ENCODE measurements at places on chromosomes 11 and 22.

- no peak for DNase-seq
Measured at GRCh38 chr22:49692499-49693225, 135.0 kb downstream of the BRD1 start.

DNA sequence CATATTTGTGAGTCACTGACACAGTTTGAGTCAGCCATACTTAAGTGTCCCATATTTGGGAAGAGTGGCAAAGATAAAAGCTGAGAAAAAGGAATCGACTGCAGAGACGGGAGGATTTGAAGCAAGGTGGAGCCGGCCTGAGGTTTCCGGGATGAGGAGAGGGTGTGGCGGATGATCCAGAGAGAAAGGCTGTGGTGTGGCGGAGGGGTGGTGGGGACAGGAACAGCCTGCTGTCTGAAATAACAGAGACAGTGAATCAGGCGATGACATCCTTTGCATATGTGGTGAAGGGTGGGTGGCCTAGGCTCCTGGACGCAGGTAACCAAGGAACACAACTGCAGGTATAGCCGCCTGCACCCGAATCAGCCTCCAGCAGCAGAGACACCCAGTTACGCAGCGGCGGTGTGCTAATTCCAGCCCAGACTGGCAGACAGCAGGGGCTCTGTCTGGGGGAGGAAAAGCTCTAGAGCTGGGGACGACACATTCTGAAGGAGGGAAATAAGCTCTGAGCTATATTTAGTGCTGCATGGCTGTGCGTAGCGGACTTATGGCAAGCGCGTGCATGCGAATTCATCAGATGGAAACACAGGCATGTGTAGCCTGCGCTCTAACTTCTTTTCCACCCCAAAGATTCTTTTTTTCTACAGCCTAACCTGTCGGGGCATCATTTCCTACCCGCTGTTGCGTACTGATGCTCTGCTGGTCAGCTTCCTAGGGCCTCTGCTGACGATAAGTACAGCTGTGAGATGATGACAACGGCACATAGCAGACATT, 62.7 kb upstream of the BARX2 start:
- no peak for DNase-seq

DNA sequence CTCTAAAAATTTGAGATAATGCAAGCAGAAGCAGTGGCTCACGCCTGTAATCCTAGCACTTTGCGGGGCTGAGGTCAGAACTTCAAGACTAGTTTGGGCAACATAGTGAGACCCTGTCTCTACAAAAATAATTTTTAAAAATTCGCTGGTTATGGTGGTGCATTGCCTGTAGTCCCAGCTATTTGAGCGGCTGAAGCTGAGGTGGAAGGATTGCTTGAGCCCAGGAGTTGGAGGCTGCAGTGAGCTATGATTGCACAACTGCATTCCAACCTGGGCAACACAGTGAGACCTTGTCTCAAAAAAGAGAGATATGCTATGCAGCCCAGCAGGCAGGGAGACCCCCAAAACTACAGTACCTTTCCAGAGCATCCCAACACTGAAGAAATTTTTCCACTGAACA, 2.3 kb downstream of the CTSC start:
- no peak for DNase-seq

GRCh38 chr22:40121461-40121860, 56.3 kb upstream of the TNRC6B start:
- DNase-seq: no peak

- DNase-seq: no peak
Measured at GRCh38 chr11:15770798-15771414, 585.4 kb downstream of the SOX6 start.

- no peak for DNase-seq
Measured at GRCh38 chr11:12167061-12168000, 56.9 kb downstream of the MICAL2 start.

GRCh38 chr11:134118006-134118405, 49.1 kb downstream of the JAM3 start:
- no peak for DNase-seq

DNA sequence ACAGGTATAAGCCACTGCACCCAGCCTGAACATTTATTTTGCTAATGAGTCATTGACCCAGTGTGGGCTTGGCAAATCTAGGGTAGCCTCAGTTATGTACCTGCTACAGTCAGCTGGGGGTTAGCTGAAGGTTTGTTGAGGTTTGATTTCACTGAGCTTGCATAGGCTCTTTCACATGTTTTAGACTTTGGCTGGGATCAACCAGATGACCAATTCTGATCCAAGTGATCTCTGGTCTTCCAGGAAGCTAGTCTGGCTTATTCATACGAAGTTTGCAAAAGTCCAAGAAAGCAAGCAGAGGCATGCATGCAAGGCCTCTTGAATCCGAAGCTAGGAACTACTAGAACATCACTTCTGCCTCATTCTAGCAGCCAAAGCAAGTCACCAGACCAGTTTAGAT, 21.0 kb downstream of the SERPING1 start:
- no peak for DNase-seq

DNA sequence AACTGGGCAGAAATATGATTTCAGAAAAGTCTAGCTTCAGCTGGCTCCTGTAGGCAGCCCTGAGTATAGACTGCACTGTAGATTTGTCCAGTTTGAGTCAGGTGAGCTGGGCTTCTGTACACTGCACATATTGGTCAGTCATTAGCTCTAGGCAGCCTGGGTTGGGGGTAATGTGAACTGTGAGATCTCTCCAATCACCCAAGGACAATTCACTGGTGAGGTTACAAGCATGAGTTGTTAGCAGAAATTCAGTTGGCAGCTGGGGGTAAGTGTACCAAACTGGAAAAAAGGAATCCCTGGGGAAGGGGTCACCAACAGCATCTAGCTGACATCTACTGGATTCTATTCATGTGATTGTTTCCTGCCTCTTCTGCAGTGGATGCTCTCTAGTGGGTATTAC, 39.7 kb downstream of the MRGPRX2 start:
- no peak for DNase-seq

DNA sequence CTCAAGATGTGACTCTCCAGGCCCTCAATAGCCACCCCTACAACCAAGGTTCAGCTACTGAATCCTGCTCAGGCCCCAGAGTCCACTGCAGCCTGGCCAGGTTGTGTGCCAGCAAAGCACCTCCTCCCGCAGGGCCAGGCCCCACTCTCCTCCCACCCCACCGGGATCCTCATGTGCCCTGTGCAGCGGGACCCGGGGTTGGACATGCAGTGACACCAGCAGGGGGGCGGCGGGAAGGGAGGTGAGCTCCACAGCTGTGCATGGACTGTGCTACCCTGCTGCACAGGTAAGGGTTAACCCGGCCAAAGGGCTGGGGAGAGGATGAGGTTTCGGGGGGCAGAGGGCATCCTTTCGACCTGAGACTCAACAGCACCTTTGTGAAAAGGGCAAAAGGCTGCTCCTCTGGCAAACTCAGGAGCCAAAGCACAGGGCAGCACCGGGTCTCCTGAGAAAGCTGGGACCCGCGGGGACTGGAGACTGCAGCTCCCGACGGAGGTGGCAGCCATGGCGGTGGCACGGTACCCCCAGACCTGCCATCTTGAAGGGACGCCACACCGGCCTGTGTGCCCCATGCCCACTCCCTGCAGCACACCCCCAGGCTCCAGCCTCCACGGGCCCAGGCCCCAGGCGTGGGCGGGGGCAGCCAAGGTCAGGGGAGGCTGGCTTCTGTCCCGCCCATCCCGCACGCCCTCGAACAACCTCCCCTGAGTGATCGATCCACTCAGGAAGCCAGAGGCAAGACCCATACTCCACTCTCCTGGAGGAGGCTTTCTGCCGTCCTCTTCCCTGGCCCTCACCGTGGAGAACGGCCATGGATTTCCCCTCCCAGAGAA, 10.6 kb downstream of the PLXNB2 start:
- DNase-seq: no peak

DNA sequence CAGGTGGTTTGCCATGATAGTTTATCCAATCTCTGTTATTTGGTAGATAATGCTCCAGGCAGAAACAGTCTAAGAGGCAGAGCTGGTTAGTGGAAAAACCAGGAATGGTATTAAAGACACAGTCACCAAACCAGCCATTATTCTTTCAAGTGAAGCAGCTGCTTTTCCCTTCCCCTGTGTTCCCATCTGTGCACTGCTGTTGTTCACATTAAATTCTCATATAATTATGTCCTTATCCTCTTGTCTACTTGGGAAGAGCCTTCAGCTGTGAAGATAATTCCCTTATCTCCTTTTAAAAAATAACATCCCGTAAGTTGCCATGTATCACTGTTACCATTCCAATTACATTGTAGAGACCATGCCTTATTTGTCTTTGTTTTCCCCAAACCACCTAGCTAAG, 5.2 kb upstream of the TBCEL start:
- no peak for DNase-seq

- no peak for DNase-seq
Measured at GRCh38 chr11:61486011-61486620, 22.4 kb upstream of the LRRC10B start.

DNA sequence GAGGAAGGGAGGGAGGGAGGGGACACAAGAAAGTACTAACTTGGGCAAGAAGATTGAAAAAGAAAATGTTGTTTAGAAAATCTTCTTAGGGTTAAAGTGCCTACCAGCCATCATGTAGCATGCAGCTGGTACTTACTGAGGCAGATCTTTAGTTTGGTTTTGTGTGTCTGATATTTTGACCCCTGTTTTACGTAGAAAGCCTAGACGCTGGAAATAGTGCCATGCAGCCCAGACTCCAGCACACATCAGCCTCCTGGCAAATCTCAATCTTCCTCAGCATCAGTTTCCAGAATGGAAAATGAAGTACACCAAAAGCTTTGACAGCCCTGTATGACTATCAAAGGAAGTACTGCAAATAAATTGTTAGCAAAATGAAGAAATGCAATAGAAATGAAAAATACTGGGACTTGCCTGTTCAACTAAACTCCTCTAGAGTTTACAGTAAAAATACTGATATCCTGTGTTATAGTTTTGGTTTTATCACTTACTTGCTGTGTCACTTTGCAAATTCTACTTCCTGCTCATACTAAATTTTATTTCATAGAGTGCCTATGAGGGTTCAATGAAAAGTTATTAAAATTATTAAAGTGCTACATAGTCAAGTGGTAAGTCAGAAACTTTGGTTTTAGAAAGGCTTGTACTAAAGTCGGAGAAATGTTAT, 7.4 kb downstream of the USP28 start:
- no peak for DNase-seq

DNA sequence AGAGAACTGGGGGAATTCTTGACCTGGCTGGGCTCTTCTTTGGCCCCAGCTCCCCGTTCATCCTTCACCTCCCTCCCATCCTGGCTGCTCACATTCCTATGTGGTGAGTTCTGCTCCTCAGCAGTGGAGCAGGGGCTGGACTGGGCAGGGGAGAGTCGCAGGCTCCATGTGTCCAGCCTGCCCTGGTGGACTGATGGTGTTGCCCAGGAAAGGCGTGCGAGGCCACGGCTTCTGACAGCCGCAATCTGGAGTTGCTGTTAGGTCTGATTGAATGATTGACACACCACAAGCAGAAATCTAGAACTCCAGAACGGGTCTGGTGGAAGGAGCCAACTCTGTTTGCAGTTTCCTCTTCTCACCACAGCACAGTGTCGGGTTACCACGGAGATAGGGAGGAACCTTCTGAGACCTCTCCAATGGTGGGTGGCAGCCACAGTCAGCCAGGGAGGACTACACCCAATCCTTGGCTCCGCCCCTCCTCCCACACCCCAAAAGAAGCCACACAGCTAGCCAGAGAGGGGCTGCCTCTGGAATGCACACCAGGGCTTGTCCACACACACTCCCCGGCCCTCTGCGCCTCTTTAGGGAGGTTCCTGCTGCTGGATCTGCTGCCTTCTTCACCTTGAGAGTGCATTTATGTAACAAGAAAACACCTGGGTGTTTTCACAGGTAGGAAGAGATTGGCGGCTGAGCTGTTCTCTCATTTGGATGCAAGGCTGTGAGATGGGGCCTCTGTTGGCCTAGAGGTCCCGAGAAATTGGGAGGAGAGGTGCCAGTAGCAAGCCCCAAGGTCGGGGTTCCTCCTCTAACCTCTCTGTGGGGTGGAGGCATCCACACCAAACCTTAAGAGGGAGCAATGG, 56.4 kb upstream of the CD44 start:
- DNase-seq: peak; percentile 61

- DNase-seq: no peak
Measured at GRCh38 chr11:133705074-133705648, 140.2 kb downstream of the SPATA19 start.

- DNase-seq: no peak
Measured at GRCh38 chr11:123195188-123196059, at the start of gene CLMP. TSS of gene CLMP (minus strand) at chr11:123195248. CDS start at chr11:123194940, 308 bp downstream.

- no peak for DNase-seq
Measured at GRCh38 chr11:11421509-11421908, 68.5 kb upstream of the CSNK2A3 start.

DNA sequence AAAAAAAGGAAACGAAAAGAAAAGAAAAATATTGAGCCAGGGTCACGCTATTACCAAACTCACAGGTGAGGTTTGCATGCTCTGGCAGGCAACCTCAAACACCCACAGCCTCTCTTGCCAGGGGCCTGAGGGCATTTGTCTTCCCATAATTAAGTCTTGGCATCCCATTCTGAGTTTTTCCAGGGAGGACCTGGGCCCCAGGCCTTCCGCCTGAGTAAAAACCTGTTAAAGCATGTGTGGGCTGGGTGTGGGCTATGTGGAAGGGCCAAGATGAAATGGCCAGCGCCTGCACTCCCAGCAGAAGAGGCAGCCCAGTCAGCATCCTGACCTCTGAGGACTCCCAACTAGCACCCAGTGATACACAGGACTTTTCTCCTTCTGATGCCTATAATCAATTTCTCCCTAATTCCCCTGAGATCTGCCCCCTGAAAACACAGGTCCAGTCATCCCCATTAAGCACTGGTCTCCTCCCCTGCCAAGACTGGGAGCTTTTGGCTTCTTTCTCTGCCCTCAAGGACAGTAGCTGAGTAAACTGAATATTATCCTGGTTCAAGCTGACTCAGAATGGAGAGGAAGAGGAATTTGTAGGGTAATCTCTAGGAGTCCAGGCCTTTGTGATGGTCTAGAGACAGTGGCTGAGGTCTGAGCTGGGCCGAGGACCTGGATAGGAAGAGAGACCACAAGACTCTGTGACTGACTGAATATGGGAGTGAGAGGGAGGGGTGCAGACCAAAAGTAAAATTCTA, 35.6 kb upstream of the ACER3 start:
- no peak for DNase-seq
